ENCODE measurements at places on chromosomes 13 and 19.

GRCh38 chr13:32248801-32249200 is 66.4 kb downstream of the ZAR1L start:
- no peak for DNase-seq

DNA sequence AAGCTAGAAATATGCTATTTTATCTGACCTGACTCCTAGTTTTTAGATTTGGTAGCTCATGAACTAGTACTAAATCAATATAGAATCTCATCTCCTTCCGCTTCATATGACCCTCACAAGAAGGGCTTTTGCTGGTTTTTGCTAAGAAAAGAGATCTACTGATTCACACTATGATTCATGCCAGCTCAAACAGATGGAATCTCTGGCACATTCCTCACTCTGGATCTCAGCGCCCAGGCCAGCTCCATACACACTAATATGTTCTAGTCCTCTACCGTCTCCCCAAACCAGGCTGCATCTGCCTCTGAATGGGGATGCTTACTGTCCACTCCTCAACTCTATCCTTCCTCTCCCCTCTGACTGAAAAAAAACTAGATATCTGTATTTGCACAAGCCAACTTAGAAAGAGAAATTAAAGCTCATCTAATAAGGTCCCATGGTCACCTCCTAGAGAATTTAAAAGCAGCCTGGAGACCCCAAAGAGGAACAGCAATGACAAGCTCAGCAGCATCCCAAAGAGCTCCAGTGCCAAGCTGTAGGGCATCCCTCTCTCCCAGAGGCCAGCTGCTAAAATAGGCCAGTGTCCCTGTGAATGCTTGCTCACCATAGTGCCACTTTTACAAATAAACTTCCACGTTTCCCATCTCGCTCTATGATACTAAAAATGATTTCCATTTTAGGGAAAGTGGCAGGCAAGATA is 74.9 kb downstream of the LHFPL6 start:
- no peak for DNase-seq

DNA sequence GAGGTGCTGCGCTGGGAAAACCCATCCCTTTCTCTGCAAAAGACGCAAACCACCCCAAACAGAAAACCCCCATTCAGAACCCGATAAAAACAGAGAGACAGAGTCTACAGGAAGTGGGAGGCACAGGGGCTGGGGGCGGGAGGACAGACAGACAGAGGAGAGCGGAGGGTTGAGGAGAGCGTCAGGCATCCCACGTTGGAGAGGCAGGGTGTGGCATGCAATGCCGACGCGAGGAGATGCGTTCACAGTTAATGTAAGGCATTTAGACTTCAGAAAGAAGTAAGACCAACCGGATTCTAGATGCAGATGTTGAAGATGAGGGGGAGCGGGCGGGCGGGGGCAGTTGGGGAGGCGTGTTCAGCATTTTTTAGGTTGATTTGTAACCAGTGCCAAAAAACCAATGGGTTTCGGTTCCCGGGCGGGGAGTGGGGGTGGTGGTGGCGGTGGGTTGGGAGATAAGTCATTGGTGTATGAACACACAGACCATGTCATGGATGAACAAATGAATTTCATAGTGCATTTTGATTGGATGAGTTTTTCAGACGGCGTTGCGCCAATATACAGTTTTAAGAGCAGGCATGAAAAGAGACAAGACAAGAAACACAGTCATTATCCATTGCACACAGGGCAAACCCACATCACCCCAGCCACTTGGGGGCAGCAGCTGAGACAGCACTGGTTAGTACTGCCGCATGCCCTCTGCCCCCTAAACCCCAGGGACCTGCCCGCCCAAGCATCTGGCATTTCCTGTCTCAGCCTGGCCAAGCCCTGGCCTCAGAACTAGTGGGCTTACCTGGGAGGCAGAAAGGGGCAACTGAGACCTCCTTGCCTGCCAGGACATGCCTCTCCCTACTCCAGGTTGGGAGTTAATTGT is 91.3 kb downstream of the IER2 start:
- no peak for DNase-seq

DNA sequence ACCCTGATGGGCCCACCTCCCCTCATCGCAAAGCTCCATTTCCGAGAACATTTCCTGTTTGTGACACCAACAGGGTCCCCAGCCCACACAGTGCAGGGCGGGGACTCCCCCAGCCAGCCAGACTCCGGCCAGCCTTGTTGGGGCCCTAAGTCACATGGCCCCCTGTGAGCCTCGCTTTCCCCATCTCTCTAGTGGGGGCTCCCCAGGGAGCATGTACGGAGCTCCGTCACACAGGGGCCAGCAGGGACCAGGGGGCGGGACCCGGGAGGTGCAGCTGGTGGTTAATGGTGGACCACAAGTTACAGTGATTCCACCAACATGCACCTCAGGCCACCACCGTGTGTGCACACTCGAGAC is 1.7 kb downstream of the TBXA2R start:
- no peak for DNase-seq

DNA sequence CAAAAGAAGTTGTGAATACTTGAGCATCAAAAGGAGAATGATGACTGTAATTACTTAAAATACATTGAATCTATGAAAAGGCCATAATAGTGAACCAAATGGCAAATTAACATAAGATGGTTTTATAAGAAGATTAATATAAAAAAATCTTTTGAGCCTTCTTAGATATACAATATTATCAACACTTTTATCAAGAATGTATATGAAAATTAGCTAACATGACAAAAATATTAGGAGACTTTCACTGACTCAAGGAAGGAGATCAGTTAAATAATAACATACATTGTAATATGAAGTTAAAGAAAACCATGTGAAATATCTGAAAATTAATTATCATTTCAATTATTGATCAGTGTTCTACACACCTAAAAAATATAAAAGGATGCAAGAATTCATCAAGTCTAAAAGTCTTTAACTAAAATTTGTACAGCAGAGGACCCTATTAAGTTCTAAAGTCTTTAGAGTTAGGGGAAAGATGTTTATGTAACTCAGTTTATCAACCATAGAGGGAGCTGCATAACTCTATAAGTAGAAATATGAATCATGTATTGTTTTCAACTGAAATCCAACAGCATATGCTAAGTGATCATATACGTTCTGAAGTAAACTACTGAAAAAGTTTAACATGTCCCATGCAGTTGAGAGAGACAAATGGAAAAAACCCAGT is 756.1 kb upstream of the MIR17HG start:
- no peak for DNase-seq

DNA sequence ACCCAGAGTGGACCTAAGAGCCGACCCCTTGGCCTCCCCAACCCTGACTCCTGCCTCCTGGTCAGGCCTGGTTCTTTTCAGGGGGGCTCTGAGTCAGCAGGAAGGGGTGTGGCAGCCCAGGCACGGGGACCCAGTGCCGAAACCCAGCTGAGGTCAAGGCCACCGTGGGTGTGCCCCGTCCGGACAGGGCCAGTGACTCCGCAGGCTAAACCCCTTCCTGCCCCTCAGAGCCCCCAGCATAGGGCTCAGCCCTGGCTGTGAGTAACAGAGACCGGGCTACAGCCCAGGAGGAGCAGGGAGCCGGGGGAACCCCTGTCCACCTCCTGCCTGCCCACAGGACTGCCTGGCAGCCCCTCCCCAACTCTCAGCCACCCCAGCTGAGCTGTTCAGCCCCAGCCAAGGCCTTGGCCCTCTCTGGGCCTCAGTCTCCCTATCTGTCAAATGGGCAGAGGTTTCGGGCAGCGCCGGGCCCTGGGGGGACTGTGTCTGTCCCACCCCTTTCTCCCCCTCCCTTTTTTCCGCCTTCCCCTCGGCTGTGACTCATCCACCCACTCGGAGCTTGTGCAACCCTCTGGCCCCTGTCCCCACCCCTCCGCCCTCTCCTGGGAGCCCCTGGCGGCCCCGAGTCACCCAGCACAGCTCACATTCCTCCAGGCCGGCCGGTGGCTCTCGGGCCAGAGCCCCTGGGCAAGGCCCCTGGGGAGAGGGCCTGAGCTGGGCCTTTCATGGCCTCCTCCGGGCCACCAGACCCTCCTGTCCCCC is 8.6 kb downstream of the ZBTB7A start:
- no peak for DNase-seq

GRCh38 chr13:110824702-110825300 is 90.1 kb downstream of the ANKRD10 start:
- DNase-seq, result no peak

GRCh38 chr19:3268326-3268725 is 43.9 kb downstream of the CELF5 start:
- DNase-seq, result no peak

DNA sequence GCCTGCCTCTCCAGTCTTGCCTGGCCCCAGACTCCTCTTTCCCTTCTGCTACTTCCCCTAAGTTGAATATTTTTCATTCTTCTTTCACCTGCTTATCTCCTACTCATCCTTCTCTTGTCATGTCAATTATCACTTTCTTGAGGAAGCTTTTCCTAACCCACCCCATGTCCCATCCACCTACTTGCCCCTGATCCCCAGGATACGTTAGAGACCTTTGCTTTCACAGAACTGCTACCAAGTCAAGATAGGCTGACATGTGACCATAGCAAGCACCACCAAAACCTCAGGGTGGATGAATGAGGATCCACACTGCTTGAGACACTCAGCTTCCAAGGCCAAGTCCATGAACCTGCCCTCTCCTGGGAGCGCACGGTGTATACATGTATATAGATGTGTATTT is 131.5 kb downstream of the DNAJC15 start:
- no peak for DNase-seq

- no peak for DNase-seq
Observed at GRCh38 chr19:32130332-32130731, 215.1 kb upstream of the ZNF507 start.

DNA sequence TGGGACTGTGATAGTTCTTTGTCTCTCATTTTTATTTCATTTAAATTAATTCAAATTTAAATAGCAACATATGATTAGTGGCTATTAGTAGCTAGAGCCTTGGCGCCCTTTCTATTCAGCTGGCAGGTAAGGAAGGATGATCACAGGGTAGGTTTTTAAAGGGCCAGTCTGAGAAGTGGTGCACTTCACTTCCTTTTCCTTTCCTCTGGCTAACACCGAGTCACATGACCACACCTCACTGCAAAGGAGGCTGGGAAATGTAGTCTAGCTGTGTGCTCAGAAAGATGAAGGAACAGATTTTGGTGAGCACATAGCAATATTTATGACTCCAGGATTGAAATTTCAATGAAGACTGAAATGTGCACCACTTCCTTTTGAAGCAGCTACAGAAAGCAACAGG is 128.7 kb downstream of the TSHZ3 start:
- no peak for DNase-seq

DNA sequence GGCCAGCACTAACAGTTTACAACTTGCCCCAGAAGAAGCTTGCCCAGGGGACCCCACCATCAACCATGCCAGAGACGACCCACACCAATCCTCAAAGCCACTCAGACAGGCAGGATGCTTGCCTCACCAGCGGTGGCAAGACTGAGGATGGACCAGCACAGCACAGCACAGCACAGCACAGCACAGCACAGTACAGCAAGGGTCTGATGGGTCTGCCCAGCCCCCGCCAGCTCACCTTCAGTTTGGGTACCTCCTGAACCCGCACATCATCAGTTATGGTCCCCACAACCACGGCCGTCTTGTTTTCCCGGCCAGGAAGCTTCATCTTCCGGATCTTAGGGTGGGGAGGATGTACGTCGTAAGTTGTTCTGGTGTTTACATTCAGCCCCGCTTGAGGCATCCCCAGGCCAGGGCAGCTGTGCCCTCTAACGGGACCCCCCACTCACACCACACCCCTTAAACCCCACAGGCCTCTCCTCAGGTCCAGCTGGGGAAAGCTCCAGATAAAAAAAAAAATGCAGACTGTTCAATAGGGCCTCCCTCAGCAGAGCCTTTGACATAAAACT is 1.7 kb upstream of the FAM83E start:
- DNase-seq, result no peak

GRCh38 chr19:41796362-41796761 is at the start of gene CEACAM3:
CEACAM3 (plus strand) TSS chr19:41796587; CDS start chr19:41796678, 91 bp downstream.
- no peak for DNase-seq

All from NCI-H1105 (cell line).